ENCODE measurements at places on chromosomes 16 and 17.

DNA sequence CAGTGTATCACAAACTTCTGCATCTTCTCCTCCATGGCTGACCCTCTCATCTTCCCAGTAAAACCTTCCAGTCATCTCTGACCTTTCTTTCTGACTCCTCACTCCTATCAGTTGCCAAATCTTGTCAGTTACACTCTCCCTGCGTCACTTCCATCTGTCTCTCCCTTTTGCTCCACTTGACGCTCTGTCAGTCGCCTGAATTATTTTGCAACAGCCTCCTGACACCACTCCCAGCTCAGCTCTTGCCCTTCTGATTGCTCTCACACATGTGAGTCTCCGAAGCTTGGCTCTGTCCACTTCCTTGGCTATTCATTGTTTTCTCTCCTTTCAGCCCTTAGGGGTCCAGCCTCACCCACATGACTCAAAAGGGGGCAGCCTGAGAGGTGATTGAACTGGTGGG is 27.7 kb downstream of the DHRS7C start:
- no peaks in the 10 kb centered on the region for H3K4me1 ChIP-seq
- no peak overlapping the region for H3K27ac ChIP-seq
- H3K27me3 ChIP-seq: peaks cover 4% of the 10 kb centered on the region
- H3K4me3 ChIP-seq: no peak overlapping the region
- H3K36me3 ChIP-seq: no peaks in the 10 kb centered on the region

DNA sequence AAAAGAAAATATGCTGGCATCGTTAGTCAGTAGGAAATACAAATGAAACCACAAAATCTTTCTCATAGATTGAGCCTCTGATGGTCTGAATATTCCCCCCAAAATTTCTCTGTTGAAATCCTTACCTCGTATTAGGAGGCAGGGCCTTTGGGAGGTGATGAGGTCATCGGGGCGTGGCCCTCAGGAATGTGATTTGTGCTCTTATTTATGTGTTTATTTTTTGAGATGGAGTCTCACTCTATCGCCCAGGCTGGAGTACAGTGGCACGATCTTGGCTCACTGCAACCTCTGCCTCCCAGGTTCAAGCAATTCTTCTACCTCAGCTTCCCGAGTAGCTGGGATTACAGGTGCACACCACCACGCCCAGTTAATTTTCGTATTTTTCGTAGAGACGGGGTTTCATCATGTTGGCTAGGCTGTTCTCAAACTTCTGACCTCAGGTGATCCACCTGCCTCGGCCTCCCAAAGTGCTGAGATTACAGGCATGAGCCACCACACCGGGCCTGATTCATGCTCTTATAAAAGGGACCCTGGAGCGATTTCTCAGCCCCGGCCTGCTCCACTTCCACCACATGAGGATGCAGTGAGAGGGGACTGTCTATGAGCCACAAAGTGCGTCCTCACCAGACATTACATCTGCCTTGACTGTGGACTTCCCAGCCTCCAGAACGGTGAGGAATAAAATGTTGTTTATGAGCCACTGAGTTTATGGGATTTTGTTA is 53.1 kb downstream of the DNAH17 start:
- H3K36me3 ChIP-seq: no peaks in the 10 kb centered on the region
- no peak for DNase-seq
- H3K4me3 ChIP-seq: no peak overlapping the region

GRCh38 chr17:77231076-77231871 is 90.5 kb downstream of the SEC14L1 start:
- H3K36me3 ChIP-seq: no peaks in the 10 kb centered on the region
- no peak overlapping the region for H3K27ac ChIP-seq
- DNase-seq: no peak
- H3K4me3 ChIP-seq: no peak overlapping the region
- H3K27me3 ChIP-seq: no peaks in the 10 kb centered on the region

DNA sequence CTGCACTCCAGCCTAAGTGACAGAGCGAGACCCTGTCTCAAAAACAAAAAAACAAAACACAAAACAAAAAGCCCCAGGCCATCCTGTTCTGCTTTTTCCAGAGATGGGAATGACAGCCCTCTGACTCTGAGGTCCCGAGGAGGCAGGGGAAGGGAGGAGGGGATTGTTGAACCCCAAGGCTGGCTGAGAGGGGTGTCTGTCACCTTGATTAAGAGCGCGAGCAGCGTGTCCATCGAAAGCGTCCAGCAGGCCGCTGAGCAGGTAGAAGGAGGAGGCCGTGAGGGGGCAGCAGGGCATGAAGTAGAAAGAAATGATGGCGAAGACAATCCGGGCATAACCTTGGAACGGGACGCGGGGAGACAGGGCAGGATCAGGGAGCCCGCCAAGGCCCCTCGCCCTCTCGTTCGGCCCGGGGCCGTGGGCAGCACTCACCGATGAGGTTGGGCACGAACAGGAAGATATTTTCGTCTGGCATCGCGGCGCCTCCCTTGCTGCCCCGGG is 593 bp downstream of the CDIPT start:
- no peaks in the 10 kb centered on the region for H3K27me3 ChIP-seq
- peaks cover 13% of the 10 kb centered on the region for H3K36me3 ChIP-seq
- DNase-seq: no peak
- peak overlapping the region; percentile 98 for H3K4me3 ChIP-seq
- H3K27ac ChIP-seq: peak overlapping the region; percentile 86

DNA sequence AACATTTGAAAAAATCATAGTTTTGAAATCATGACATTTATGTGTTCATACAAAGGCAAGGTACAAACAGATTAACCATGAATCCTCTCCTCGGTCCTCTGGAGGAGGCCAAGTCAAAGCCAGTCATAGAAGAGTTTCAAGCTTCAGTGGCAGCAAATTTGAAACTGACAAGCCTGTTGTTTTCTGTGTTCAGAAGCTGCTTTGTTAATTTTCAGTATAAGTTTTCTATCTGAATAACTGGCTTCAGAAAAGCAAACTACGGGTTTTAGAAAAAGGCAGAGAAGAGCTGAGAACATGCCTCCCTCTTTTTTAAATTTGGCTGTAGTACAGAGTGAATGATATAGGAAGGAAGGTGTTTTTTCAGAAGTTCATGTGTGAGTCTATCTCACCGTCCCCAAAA is 79.6 kb upstream of the CLEC18B start:
- no peaks in the 10 kb centered on the region for H3K27me3 ChIP-seq
- no peaks in the 10 kb centered on the region for H3K4me1 ChIP-seq
- H3K27ac ChIP-seq: no peak overlapping the region
- no peak for DNase-seq

DNA sequence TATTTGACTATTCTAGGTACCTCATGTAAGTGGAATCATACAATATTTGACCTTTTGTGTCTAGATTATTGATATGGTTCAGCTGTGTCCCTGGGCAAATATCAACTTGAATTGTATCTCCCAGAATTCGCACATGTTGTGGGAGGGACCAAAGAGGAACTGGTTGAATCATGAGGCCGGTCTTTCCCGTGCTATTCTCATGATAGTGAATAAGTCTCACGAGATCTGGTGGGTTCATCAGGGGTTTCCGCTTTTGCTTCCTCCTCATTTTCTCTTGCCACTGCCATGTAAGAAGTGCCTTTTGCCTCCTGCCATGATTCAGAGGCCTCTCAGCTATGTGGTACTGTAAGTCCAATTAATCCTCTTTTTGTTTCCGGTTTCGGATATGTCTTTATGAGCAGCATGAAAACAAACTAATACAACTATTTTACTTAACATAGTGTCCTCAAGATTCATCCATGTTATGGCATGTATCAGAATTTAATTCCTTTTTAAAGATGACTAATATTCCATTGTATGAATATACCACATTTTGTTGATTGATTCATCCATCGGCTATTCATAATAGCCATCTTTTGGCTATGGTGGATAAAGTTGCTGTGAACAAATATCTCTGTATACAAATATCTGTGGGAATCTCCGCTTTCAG is 129.1 kb downstream of the FTO start:
- no peaks in the 10 kb centered on the region for H3K27me3 ChIP-seq
- H3K4me1 ChIP-seq: 0 out of 2 replicates have a peak, but pooled peaks cover 5% of the 10 kb centered on the region
- no peak overlapping the region for H3K4me3 ChIP-seq
- H3K27ac ChIP-seq: no peak overlapping the region
- DNase-seq: no peak
